ENCODE measurements at places on chromosomes 11 and 22.

- no peak for DNase-seq
Observed at GRCh38 chr11:67095214-67095507, 23.9 kb upstream of the KDM2A start.

GRCh38 chr11:119207415-119207960, 1.3 kb downstream of the CBL start:
- DNase-seq: no peak

DNA sequence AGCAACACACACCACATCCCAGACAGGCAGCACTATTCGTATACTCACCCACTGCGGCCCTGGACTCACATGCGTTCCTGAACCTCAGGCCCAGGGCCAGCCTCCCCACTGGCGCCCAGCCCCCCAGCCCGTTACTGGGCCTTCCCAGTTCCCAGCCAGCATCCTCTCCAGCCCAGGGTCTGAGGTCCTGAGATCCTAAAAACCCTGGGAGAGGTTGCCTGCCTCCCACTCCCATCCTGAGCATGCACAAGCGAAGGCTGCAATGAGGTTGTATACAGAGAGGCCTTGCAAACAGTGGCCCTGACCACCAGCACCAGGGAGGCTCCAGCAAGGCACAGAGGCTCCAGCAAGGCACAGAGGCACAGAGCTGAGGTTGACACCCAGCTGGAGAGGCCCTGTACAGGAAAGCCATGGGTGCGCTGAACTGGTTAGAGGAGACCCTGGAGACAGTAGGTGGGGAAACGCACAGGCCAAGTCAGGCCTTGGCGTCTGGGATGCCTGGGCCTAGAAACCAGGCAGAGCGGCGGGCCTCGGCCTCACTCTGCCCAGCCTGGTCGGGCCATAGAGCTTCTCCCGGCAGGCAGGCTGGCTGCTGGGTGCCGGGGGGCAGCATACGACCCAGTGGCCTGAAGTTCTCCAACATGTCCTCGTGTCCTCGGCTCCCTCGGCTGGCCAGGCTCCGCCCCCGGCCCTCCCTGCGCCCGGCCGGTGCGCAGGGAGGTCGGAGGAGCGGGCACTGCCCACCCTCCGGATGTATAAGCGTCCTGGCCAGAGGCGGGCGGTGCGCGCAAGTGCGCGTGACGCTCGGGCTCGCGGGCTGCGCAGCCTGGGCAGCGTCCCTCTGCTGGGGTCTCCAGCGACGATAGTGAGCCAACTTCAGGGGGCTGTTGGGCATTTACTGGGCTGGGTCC, 2.3 kb upstream of the TBX1 start:
- no peak for DNase-seq

GRCh38 chr11:44351006-44351660, 41.2 kb upstream of the ALX4 start:
- DNase-seq: no peak

GRCh38 chr11:62054484-62055121, 69.2 kb upstream of the INCENP start:
- DNase-seq: peak; percentile 60

DNA sequence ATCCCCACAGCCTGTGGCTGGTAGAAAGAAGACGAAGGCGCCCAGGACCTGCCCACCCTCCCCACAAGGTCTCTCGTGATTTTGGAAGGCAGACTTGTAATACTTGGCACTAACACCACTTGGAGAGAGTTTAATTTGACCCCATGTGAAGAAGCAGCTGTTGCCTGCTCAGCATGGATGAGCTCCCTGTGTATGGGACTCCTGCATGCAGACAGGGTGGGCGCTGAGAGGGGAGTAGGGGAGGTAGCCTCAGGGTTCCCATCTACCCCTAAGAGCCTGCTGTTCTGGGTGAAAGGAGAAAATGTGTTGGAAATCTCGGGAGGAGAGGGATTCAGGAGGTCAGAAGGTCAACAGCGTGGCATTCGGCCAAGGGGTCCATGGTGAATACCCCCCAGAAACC, 625.9 kb downstream of the TBC1D22A start:
- DNase-seq: no peak

GRCh38 chr22:39243439-39244135, 1.2 kb downstream of the PDGFB start:
- no peak for DNase-seq

DNA sequence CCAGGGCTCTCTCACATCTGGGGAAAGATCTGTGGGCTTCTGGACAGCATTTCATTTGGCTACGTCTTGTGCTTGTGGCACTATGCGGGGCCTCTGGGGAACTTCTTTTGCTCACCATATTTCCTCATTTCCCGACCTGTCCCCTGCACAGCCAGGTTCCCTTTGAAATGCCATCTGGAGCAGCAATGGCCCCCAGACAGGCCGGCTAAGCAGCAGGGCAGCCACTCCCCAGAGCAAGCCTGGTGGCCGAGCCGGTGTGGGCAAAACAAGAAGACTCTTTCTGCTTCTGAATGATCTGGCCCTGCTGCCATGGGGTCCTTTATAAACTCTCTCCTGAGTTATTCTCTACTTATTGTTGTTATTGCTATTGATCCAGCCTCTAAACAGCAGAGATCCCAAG, 190.7 kb upstream of the NECTIN1 start:
- DNase-seq: no peak

GRCh38 chr11:64788321-64789215, 10.2 kb upstream of the SF1 start:
- DNase-seq: no peak

DNA sequence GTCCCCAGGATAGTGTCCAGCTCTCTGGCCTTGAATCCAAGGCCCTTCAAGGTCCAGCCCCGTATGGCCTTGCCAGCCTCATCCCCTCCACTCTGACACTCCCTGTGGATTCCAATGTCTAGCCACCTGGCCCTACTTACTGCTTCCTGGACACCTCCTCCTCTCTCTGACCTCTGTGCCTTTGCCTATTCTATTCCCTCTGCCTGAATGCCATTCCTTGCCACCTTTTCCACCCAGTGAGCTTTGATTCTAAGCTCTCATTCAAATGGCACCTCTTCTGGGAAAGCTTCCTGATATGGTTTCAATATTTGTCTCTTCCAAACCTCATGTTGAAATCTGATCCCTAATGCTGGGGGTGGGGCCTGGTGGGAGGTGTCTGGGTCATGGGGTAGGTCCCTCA, 31.9 kb upstream of the TTLL12 start:
- DNase-seq: no peak

GRCh38 chr11:75665990-75666389, 2.8 kb downstream of the MAP6 start:
- DNase-seq: no peak

DNA sequence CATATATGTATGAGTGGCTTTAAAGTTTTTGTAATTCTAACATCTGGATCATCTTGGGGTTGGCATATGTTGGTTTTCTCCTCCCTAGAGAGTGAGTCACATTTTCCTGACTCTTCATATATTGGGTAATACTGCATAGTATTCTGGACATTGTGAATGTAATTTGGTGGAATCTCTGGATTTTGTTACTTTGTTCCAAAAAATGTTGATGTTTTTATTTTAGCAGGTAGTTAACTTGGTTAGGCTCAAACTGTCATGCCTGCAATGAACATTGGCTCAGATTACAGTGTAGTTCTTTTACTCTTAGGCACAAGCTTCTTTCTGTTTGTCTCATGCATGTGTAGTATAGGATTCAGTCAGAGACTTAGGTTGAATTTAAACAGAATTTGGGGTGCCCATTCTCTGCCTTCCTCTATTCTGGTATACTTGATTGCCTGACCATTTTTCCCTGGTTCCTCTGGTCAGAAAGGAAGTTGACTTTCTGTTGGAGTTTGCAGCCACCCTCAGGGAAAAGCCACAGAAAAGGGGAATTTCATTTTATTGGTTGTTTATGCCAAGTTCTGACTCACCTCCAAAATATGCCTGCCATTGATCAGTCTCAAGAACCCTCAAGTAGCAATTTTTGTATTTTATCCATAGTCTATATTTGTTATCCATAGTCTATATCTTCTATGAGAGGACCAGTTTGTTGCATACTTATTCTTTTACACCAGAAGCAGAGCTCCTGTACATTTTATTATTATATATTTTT, 151.7 kb downstream of the UVRAG start:
- DNase-seq: no peak

- DNase-seq: no peak
Observed at GRCh38 chr11:7603031-7603781, 70.1 kb downstream of the CYB5R2 start.

- no peak for DNase-seq
Observed at GRCh38 chr22:36245805-36246356, 6.6 kb upstream of the APOL2 start.

DNA sequence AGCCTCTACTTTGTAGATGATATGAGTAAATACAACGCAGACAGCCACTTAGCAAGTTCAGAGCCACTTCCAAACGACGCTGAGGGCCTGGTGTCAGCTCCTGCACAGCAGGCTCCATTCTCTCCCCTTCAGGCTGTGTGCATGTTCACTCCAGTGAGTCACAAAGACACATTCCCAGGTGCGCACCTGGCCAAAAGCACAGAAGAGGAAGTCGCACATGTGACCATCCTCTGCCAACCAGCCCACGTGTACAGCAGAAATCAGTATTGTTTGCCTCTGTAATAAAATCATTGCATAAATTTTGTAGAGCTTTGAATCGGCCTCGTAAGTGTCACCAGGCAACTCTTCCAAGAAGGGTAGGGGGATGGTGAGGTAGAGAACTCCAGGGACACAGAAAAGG, 19.5 kb upstream of the TPH1 start:
- DNase-seq: peak; percentile 20

- DNase-seq: no peak
Observed at GRCh38 chr11:116866804-116867455, 29.5 kb upstream of the APOA1 start.

DNA sequence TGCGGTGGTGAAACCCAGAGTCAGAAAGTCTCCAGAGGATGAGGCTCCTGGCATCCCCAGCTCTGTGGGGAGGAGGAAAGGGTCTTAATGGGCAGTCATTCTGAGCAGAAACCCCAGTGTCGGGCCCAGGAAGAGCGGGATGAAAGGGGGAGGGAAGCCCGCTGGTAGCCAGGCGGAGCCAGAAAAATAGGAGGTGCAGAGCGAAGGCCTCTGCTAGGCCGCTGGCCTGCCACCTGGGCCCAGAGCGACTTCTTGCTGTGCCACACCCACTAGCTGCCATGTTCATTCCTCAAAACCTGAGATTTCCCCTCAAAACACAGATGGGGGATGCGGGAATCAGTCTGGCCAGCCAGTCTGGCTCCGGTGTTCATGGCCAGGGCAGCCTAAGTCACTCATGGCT, 650 bp upstream of the POU2AF3 start:
- DNase-seq: no peak

DNA sequence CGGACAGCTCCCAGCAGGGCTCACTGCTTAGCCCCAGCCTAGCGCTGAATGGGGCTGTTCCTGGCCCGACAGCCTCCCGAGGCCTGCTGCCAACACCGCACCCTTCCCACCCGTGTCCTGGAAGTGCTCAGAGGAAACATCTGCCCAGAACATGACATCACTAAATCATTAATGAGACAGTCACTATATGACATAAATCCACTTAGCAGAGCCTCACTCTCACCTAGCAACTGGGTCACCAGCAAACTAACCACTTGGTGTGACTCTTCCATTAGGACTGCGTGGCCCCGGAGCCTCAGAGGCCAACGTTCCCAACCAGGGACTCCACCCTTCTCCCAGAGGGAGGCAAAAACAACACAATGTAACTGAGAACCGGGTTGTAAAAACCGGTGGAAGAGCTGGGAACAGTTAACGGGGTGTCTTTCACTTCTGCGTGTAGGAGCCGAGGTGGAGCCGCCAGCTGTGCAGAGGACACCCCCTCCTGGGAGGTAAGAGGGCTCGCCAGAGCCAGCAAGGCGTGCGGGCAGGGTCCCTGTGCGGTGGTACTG, 21.4 kb upstream of the PACSIN2 start:
- no peak for DNase-seq

GRCh38 chr22:46679706-46680269, 58.3 kb downstream of the CERK start:
- no peak for DNase-seq

GRCh38 chr22:29344137-29344536, 28.6 kb upstream of the RASL10A start:
- no peak for DNase-seq

- DNase-seq: no peak
Observed at GRCh38 chr11:62601122-62601371, 618 bp downstream of the MTA2 start.

DNA sequence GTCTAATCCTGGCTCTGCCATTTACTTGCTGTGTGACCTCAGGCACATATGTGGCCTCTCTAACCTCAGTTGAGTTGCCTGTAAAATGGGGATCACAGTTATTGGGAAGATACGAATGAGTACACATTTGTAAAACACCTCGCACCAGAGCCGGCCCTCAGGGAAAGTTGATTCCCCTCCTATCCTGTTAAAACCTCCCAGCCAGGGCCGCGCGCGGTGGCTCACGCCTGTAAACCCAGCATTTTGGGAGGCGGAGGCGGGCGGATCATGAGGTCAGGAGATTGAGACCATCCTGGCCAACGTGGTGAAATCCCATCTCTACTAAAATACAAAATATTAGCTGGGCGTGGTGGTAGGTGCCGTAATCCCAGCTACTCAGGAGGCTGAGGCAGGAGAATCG, 7.8 kb upstream of the MYBPC3 start:
- no peak for DNase-seq

GRCh38 chr11:126598344-126599216, 243.1 kb downstream of the ST3GAL4 start:
- no peak for DNase-seq

- DNase-seq: no peak
Observed at GRCh38 chr11:66914505-66914904, 43.7 kb downstream of the PC start.

GRCh38 chr11:11206484-11206883, 146.6 kb downstream of the CSNK2A3 start:
- DNase-seq: no peak

DNA sequence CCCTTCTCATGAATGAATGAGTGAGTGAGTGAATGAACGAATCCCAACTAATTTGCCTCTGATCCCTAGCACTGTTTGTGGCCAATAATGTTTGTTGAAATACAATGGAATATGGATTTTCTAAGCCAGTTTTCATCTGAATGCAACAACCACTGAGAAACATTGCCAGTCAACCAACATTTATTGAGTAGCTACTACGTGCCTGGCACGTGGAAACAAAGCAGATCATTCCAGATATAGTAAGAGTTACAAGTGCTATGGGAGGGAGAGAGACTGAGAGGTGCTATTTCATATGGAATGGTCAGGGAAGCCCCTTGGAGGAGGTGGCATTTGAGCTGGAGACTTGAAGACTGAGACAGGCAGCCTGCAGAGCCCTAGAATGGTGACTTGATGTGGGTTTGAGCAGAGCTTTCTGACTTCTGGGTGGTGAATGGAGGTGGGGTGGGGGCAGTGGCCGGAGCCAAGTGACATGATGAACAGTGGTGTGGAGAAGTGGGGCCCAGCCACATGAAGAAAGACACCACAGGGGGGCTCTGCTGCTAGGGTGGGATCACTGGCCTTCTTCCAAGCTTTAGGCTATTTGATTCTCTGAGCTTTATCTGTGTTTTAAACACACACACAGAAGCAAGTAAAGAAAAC, 35.1 kb upstream of the SMTN start:
- no peak for DNase-seq

Measured in NCI-H1436 (cell line).